Stimulated activated CD4-positive, alpha-beta T cell treated with anti-CD3 and anti-CD28 coated beads, Interleukin-12 subunit alpha, Interleukin-12 subunit beta, amount 100 ng/mL, for 24 hours (primary cell): ENCODE measurements at places on chromosomes 2 and 18.

DNA sequence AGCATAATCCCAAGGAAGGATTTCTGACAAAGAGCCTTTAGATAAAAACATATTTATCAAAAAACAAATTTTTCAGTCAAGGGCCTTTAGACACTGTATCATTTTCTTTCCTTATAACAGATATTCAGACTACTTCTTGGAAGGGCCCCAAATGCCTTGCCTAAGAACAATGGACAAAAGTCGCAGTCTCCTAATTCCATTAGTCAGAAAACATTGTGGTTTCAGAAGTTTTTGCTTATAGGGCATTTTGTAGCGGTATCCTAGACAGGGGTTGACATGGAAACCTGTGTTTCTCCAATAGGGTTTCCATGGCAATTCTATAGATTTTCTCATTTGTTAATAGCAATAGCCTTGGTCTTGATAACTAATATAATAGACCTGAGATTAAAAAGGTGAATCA lies 36.7 kb upstream of the AGPS start:
- no peak for DNase-seq

GRCh38 chr2:219056896-219057708 lies 3.6 kb downstream of the IHH start:
- no peak for DNase-seq

DNA sequence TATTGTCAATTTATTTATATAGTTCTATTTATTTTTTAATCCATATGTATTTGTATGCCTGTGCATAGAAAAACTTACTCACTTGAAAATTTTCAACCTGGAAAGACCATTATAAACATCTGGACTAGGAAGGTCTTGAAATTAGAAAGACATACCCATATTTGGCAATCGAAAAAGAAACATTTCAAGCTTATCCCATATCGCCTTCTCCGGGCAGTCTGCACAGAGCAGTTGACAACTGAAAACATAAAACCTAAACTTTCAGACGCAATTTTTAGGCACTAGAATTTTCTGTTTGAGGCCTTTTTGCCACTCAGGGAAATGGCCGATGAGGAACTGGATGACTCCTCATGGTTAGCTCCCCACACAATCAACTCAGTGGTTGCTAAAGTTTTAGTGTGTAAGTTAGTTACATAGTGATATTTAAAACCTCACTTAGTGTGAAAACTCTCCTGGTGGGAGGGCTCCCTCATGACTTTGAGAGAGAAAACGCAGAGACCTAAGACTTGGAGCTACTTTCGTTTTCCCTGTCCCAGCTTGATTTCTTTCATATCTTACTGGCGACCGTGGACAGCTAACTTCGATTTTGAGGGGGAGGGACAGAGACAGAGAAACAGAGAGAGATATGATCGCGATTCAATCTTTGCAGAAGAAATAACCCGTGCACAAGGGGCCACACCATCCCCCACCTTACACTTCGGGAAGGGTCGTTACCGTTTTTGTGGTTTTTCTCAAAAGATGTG lies 3.2 kb upstream of the HOXD12 start:
- DNase-seq: no peak

- no peak for DNase-seq
Measured at GRCh38 chr2:38554973-38555595, 47.6 kb downstream of the HNRNPLL start.

- no peak for DNase-seq
Measured at GRCh38 chr18:77056344-77057005, 76.1 kb downstream of the MBP start.

DNA sequence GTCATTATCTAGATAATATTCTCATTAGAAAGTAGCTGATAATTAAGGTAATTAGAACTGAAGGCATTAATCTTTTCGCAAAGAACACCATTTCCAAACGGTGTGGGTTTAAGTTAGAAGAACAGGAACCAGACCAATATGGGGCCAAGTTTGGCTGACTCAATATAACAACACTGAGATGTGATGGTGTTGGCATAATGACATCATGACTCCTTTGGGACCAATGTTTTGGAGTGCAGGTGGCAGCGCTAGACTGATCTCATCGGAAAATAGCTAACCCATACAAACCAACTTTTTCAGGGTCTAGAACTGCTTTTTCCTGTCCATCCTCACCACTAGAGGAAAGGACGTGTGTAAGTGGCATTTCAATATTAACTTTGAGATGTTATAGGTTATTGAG lies 1171.7 kb upstream of the ZEB2 start:
- DNase-seq: no peak

- DNase-seq: no peak
Measured at GRCh38 chr2:24881623-24882022, 38.4 kb downstream of the ADCY3 start.

DNA sequence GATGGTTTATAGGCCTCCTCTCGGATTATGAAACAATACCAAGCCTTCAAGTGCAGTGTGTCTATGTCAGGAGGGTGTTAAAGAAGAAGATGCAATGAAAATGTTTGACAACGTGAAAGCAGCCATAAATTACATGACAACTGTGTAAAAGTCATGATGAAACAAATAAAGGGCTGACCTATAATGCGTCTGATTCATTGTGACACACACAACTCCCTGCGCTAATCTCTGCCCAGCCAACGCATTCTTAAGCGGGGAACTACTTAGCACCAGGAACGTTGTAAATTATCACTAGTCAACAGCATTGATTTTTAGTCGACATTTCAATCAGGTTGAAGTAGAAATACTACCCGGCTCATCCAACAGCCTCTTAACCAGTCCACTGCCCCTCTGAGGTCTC lies 26.8 kb downstream of the BCL11A start:
- DNase-seq: no peak

DNA sequence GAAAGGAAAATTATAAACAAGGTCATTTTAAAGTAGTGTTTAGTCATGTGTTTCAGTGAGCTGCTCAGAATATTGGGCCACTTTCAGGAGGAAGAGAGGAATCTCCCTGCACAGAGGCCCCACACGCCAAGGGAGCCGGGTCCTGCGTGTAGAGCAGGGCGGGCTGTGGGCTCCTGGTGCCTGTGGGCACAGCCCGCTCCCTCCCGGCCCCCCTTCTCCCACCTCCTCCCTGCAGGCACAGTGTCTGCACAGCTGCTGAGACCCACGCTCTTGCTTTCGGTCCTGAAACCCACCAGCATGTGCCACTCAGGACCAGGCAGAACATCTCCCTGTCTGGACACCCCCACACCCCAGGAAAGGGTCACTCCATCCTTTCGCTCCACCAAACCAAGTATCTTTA lies 167.6 kb upstream of the SALL3 start:
- DNase-seq: no peak

DNA sequence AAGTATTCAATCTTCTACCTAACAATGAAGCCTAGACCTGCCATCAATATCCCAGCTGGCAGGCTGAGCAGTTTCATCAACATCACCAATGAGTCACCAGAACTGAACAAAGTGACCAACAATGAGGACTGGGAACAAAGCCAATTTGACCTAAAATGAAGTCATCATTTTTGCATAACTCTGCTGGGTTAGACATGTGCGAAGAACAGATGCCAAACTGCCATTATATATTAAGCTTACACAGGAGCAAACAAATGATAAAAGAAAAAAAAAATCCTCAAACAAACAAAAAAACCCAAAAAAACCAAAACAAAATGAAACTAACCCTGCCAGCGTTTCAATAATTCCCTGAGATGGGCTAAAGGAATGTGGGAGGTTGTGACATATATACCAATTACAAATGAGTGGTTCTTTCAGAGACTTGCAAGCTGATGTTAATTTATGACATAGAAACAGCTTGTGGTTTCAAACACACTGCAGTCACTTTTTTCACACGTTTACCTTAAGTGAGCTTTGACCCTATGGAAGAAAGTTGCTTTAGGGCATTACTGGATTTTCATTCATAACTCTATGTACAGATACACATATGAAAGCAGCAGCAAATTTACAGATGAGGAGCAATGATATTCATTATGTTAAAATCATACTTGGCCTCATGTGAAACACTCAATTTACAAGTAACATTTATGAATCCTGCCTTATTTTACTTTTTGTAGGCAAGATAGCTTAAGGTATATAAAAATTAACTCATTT lies 56.9 kb upstream of the CCDC141 start:
- DNase-seq: no peak

DNA sequence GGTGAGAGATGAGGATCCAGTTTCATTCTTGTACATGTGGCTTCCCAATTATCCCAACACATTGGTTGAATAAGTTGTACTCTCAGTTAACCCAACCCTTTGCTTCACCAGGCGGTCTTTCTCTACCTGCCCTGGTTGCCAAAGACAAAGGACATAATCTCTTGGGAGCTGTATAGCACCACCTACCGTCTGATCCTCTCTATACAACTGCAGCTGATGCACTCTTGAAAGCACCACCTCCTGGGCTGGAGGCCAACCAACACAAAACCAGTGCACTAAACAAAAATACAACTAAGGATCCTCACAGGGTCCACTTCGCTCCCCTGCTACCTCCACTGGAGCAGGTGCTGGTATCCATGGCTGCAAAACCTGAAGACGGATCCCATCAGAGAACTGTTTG lies 473.6 kb upstream of the NRXN1 start:
- no peak for DNase-seq

DNA sequence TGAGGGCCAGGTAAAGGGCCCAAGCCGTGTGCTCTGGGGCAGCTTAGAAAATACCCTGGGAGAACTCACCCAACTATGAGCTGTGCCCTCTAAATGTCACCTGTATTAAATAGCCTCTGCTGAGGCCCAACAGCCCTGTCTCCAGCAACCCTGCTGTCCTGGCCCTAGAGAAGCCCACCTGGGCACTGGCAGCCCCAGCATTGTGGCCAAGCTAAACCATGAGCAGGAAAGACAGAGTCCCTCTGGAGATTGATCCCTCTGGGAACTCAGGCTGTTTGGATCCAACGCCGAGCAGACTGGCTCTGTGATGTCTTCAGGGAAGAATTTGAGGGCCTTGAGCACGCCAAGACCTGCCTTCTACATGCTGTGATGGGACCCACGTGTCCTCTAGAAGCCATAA lies 126.5 kb downstream of the TTC32 start:
- no peak for DNase-seq

- no peak for DNase-seq
Measured at GRCh38 chr2:20222769-20223406, 2.0 kb downstream of the SDC1 start.

DNA sequence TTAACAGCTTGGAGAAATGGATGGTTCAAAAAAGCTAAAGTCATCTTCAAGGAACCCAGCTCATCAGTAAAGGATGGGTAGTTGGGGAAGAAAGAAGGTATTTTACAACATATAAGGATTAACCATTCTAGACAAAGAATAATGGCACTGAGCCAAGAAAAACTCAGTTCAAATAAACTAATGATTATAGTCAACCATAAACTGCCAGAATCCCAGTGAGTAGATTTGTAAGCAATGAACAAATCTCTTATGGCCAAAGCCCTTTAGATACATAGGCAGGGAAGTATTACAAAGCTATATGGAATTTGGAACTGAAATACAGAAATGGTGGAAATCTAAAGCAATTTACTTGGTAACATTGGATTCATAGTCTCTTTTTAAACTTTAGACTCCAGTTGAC lies 92.4 kb upstream of the ZFP36L2 start:
- no peak for DNase-seq

- no peak for DNase-seq
Measured at GRCh38 chr2:29056452-29056851, 17.9 kb downstream of the PCARE start.

- no peak for DNase-seq
Measured at GRCh38 chr2:1654696-1655374, 89.5 kb downstream of the PXDN start.

DNA sequence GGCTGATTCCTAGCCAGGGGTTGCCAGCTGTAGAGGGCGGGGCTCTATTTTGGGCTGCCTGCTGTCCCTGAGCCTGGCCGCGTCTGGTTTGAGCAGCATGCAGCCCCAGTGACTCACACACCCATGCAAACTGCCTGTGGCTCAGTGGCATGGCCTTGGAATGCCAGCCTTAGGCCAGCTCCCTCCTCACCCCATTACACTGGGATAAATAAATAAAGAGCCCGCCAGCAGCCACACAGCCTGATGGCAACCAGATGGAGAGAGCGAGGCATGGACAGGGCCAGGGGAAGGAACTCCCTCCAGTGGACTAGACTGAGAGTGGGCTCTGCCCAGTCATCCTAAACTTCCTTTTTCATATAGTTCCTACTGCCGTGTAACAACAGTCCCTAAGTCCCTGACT lies 18.3 kb downstream of the NHEJ1 start:
- DNase-seq: no peak

DNA sequence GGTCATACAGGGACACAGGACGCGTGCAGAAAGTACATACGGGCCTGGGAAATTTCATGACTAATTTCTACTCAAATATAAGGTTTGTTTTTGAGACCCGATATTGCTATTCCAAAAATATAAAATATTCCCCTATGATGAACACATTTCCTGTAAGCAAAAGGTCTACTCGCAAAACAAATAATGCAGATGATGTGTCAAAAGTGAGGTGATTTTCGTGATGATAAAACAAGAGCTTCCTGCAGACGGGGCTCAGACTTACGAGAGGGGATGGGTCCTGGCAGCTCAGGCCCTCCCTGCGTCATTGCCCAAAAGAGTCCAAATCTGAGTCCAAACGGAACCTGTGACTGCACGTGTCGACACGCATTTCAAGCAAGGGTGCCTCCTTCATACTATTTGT lies 62.7 kb downstream of the MBP start:
- no peak for DNase-seq

DNA sequence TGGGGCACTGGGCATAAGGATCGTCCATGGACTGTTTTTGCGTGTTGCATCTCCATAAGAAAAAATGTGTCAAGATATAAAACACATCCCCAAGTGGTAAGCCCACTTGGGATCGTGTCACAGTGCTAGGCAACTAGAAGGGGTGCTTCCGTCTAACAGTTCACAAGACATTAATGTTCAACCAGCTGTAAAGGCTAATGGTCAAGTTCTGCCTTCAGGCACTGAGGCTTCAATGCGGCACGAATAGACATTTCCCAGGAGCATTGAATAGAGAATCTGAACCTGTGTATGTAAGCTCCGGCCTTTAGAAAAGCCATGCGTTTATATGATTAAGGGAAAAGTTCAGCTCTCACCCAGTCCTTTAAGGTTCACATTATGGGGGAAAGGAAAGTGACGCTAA lies 42.0 kb downstream of the ABHD3 start:
- no peak for DNase-seq

GRCh38 chr2:24877067-24877466 lies 43.0 kb downstream of the ADCY3 start:
- DNase-seq: no peak

DNA sequence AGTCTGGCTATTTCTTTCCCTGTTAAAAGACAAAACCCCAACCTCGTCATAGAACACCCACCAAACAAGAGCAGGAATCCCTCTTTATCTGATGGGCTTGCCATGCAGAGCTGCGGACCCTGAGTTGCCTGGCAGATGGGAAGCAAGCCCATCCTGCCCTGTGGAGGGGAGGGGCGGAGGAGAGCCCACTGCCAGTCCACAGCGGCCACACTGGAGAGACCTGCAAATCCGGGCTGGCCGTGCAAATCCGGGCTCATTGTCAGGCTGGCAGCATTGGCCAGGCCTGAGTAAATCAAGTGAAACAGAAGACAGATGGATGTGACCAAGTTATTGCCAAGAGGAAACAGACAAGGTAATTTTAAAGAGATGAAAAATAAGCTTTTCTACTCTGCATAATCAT lies 22.0 kb downstream of the MYL12B start:
- DNase-seq: no peak
